ENCODE measurements at places on chromosomes 16 and 17.

GRCh38 chr17:17937201-17937853 lies 34.9 kb downstream of the TOM1L2 start:
- DNase-seq = no peak

GRCh38 chr17:4969551-4970173 lies 2.0 kb upstream of the SPAG7 start:
- no peak for DNase-seq

GRCh38 chr17:82029391-82029790 lies 2.1 kb upstream of the RAC3 start:
- DNase-seq = no peak

GRCh38 chr17:67747681-67748235 lies 30.0 kb downstream of the NOL11 start:
- no peak for DNase-seq

DNA sequence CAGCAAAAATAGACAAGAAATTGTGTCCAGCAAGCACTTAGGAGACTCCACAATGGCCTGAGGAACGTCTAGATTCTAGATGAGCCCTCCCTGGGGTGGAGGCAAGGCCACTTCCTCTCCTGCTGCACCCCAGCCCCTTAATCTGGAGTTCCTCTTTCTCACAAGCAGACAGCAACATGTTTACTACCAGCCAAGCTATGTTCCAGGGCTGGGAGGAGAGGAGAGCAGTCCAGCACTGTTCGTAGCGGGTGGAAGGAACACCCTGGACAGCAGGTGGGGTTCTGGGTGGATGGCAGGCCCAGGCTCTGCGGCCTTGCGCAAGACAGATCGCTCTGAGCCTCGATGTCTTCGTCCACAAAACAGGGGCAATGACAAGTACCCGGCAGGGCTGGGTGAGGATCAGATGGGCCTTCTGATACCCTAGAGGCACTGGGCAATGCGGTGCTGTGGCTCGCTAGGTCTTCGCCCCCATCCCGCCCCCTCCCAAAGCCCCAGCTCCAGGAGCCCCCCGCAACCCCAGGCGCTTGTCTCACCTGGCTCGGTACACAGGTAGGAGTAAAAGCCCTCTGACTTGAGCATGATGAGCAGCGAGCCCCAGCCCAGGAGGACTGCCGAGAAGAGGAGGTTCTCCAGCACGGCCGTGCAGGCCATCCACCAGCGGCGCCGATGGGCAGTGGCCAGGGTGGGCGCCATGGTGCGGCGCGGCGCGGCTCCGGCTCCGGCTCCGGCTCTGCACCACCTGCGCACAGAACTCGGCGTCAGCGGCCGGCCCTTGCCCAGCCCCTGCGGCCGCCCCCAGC lies 1.3 kb downstream of the SLC43A2 start:
- no peak for DNase-seq
